ENCODE measurements at places on chromosomes 5 and 9.
A peak's percentile ranks its signal among the peaks of the same experiment; 100 is the strongest.

- DNase-seq, result no peak
These were observed 24.0 kb upstream of the ANKRD31 start for GRCh38 chr5:75260708-75261107.

DNA sequence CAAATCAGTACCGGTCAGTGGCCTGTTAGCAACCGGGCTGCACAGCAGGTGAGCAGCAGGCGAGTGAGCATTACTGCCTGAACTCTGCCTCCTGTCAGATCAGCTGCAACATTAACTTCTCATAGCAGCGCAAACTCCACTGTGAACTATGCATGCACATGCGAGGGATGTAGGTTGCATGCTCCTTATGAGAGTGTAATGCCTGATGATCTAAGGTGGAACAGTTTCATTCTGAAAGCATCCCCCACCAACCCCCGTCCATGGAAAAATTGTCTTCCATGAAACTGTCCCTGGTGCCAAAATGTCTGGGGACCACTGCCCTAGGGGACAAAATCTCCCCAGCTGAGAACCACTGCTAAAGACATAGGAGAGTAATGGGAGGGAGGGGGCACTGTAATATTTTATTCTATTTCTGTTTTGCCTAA, 51.1 kb downstream of the P4HA2 start:
- DNase-seq, result no peak

GRCh38 chr5:10863763-10864383, 102.8 kb upstream of the DAP start:
- peak; percentile 73 for DNase-seq

DNA sequence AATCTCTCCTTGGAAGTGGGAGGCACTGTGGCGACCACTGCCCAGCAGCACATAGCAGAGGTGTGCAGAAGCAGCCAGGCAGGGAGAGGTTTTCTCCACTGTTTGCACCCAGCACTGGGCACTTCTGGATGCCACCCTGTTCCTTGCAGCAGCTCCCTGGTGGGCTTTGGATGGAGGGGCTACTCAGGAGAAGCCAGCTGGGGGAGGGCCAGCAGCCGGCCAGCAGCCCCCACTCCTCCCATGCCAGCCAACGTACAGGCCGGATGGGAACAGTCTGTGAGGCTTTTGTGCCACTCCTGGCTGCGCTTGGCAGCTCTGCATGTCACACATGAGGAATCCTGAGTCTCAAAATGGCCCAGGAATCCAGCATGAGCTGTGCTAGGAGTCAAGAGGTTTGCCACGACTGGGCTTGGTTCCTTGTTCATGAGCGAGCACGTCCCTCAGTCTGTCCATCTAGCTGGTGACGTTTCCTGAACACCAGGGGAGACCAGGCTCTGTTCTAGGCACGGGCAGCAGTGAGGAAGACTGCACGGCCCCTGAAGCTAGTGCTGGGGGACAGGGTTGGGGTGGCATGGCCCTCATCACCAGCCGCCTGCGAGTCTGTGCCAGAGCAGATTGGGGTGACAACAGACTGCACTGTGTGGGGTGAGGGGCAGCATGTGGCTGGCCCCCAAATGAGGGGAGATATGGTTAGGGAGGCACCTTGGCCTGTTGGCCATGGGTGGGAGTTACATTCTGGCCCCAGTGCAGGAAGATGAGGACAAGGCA, 10.1 kb downstream of the PHF2 start:
- DNase-seq, result no peak

DNA sequence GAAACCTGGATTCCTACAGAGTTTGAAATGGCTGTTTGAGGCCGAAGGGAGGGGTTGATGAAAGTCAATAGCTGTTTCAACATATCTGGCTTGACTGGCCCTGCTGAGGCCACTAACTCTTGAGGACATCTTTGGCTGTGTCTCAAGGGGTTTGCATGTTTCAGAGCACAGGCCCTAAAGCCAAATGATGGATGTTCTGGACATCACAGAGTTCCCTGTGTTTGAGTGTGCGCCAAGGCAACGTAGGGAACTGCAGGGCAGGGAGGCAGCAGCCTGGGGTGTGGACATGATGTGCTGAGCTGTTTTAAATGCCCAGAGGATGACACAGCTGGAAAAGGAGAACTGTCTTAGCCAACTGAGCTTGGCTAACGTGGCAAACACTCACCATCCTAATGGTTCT, 89.6 kb downstream of the RAPGEF1 start:
- DNase-seq, result no peak

GRCh38 chr5:38809388-38810359, 36.1 kb upstream of the OSMR start:
- peak; percentile 60 for DNase-seq

GRCh38 chr9:101618698-101619097, 23.9 kb upstream of the PPP3R2 start:
- DNase-seq, result no peak

DNA sequence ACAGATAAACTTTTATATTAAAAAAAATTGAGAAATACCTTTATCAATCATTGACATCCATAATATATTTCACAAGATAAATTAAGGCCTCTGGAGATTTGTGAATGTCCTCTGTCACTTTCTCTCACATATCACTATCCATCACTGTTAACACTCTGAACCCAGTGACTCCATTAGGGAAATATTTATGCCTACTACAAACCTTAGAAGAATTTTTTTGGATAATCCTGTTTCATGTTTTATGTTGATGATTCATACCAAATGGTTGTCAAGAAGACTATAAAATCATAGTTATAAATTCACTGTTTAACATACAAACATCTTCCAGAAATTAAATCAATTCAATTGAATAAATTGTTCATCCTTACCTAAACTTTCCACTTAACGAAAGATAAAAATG, 357.6 kb upstream of the CDH10 start:
- DNase-seq, result no peak

- no peak for DNase-seq
These were observed 20.3 kb downstream of the FAM81B start for GRCh38 chr5:95411474-95411873.

GRCh38 chr9:133429641-133430161, 7.5 kb downstream of the ADAMTS13 start:
- DNase-seq, result no peak

- no peak for DNase-seq
These were observed 41.3 kb downstream of the UGCG start for GRCh38 chr9:111937781-111938426.

- DNase-seq, result no peak
These were observed 76.7 kb upstream of the GDNF start for GRCh38 chr5:37916525-37916924.

DNA sequence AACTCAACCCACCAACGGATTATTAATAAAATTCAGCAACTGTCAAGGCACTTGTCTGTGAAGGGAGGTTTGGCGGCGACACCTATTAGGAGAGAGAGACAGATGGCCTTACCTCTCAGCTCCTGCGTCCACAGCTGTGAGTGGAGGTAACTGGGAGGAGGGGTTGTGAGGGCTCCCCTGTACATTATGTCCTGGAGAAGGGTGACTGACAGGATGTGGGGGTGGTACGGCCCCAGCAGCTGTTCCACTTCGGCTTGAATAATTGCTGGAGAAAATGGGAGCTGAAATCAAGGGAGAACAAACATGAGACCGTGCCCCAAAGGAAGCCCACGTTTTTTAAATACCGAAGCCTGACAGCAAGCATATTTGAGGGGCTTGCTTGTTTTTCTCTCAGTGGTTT, 353.5 kb upstream of the RFX3 start:
- DNase-seq, result peak; percentile 93

DNA sequence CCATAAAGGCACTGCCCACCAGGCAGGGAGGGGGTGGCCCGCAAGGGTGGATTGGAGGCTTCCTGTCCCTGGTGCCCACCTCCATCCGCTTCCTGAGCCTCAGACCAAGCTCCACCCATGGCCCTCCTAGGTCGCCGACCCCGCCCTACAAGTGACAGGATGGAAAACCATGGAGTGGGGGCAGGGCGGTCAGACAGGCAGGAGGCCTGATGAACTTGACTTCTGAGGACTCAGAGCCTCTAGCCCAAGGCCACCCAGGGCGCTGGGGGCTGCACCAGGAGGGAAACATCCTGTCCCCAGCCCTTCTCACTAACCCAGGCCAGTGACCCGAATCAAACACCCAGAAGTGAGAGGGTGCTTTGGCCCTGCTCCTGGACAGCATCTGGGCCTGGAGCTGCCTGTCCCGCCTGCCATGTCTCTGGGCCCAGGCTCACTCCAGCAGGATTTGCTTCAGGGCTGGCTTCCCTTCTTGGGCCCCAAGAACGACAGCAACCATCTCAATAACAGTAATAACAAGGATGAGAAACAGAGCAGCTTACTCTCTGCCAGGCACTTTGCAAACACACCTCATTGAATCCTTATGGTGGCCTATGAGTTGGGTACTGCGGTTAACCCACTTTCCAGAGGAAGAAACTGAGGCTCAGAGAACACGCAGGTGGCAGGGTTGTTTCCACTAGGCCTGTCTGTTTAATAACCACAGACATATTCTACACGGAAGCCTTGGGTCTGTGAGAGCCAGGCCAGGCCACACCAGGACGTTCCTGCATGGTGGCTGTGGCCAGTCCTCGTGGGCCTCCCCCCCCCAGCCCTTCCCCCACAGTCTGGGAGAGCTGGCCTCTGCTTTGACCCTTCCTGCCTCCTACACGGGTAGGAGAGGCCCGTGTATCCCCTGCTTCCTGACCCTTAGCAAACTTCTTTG, 4.4 kb upstream of the ST6GALNAC6 start:
- DNase-seq, result no peak

DNA sequence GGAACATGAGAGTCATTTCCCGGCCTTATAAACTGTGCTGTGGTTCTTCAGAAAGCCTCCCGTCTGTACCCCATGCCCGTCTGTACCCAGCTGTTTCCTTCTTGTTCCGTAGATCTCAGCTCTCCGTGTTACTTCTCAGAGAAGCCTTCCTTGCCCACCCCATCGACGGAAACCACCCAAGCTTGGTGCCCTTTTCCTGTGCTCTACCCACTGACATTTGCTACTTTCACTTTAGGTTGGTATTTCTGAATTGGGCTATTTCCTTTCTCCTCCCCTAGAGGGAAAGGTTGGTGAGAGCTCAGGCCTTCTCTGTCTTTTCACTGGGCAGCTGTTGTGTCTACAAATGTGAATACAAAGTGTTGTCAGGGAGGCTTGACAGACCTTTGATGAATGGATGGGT, 764.5 kb upstream of the ADAMTS16 start:
- DNase-seq, result no peak

- no peak for DNase-seq
These were observed 19.1 kb upstream of the RALGDS start for GRCh38 chr9:133140174-133140505.

GRCh38 chr9:71814226-71814625, 45.9 kb upstream of the CEMIP2 start:
- peak; percentile 3 for DNase-seq
